H7 (cell line): ENCODE measurements at places on chromosomes 2 and 18. TPM values are rescaled to one million over a fixed set of nuclear protein-coding genes. Genes with fewer than 3 reads are reported as not detected.

DNA sequence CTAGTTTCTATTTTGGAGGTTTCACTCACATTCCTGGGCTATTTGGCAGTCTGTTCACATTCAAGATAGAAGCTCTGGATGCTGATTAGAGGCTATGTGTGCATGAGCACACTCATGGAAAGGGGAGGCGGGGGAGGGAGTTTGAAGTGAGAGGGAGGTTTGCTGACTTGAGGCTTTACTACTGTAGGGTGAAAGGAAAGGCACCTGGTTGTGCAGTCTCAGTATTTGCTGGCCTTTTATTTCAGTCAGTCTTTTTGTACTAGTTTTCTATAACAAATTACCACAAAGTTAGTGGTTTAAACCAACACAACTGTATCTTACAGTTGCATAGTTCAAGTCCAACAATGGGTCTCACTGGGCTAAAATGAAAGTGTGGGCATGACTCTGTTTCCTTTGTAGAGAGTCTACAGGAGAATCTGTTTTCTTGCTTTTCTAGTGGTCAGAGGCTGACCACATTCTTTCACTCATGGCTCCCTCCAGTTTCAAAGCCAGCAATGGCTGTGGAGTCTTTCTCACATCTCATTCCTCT lies 47.7 kb upstream of the NR4A2 start:
- DNase-seq = peak; percentile 23

DNA sequence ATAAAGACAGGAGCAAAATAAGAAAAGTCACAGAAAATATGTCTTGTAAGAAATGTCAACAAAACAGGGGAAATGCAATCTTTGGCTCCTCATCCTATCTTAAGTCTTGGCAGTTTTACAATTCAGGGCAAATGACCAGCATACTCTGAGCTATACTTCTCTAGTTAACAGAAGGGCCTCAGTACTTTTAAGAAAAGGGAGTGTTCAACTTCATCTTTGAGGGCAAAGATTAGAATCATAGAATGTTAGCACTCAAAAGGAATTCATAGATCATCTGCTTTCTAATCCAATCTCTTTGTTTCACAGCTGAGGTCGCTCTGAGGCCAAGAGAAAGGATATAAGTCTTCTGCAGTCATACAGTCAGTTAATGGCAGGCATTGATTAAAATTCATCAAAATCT lies 174.0 kb upstream of the NT5C1B start:
- no peak for DNase-seq

DNA sequence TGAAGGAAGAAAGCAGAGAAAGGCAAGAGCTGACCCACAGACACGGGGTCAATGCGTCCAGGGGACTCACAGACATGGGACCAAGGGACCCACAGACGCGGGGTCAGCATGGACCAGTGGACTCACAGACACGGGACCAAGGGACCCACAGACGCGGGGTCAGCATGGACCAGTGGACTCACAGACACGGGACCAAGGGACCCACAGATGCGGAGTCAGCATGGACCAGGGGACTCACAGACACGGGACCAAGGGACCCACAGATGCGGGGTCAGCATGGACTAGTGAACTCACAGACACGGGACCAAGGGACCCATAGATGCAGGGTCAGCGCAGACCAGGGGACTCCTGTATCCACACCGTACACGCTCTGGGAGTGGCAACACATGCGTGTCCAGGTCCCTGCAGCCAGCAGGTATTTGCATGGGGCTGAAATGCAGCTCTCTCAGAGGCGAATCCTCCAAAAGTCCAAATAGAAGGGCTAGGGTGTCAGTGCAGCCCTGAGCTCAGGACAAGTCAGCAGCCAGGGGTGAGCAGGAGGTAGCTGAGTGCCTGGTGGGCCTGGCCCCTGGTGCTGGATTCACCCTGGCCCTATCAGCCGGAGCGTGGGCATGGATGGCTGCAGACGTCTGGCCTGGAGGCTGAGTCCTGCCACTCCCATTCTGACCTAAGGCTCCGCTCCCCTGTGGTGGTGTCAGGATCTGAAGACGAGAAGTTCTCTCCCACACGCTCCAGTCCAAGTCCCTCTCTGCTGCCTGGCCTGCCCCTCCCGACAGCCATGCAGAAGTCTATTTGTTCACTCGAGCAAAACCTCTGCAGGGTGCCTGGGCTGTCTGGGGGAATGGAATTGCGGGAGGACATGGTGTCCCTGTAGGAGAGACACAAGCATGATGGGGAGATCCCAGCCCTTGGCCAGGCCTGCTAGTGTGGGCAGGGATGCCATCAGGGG lies 28.5 kb downstream of the TMEM18 start:
- no peak for DNase-seq

GRCh38 chr2:132415915-132416722 lies 486 bp upstream of the GPR39 start:
- DNase-seq = peak; percentile 83

The GNLY gene
- not detected in 2 replicates for total RNA-seq

GRCh38 chr2:85151026-85151425 lies 17.8 kb downstream of the TCF7L1 start:
- no peak for DNase-seq

DNA sequence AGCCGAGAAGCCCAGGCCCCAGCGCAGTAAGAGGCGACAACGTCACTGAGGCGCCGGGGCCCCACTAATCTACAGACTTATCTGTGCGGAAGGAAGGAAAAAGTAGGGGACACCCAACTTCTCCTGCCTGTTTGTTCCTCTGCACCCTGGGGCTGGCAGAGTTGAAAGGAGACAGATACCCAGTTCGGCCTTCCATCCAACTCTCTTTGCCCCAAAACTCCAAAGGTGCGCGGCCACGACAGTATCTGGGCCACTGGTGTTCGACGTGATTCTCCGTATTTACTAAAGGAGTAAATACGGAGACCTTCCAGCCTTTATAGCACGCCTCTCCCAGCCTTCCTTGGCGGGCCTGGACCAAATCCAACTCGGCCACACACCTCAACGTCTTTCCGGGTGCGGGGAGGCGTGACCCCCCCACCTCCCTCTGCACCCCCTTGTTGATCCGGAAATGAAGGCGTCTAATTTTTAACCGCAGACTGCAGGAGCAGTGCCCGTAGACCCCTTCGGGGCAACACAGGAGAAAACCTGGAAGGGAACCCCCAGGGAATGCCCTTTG lies 1.6 kb downstream of the SMAD7 start:
- DNase-seq = no peak

GRCh38 chr2:23566241-23567142 lies 181.5 kb downstream of the KLHL29 start:
- peak; percentile 92 for DNase-seq

DNA sequence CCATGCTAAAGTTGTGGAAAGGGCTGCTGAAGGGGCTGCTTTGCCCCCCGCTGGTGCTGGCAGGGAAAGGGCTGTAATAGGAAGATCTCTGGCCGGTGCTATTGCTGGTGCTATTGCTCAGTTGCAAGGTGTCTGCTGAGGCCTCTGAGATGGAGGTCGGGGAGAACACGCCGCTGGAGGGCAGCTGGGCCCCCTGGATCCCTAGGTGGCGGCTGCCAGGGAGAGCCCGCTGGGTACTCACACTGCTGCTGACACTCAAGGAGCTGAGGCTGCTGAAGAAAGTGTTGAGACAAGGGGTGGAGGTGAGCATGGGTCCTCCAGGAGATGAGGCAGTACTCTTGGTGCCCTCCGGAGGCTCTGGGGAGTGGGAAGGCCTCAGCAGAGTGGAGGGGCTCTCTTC lies 4.2 kb downstream of the FOXI3 start:
- peak; percentile 50 for DNase-seq

GRCh38 chr2:12603781-12604295 lies 112.9 kb upstream of the TRIB2 start:
- no peak for DNase-seq

The DSG2 gene
- 51.7 and 66.0 TPM in 2 replicates for total RNA-seq

The DHRS9 gene
- not detected in 2 replicates for total RNA-seq

The MRO gene
- total RNA-seq = 1.1 and 1.7 TPM in 2 replicates

GRCh38 chr2:61537277-61537949 lies 743 bp downstream of the XPO1 start:
- peak; percentile 52 for DNase-seq

The RND3 gene
- total RNA-seq = 53.3 and 76.6 TPM in 2 replicates

- DNase-seq = no peak
Measured at GRCh38 chr2:171793691-171794678, 100.1 kb downstream of the SLC25A12 start.

The ANKRD30BL gene
- not detected in 2 replicates for total RNA-seq

The CROCC2 gene
- total RNA-seq = 0.38 TPM in 1 of 2 replicates, not detected in the other

DNA sequence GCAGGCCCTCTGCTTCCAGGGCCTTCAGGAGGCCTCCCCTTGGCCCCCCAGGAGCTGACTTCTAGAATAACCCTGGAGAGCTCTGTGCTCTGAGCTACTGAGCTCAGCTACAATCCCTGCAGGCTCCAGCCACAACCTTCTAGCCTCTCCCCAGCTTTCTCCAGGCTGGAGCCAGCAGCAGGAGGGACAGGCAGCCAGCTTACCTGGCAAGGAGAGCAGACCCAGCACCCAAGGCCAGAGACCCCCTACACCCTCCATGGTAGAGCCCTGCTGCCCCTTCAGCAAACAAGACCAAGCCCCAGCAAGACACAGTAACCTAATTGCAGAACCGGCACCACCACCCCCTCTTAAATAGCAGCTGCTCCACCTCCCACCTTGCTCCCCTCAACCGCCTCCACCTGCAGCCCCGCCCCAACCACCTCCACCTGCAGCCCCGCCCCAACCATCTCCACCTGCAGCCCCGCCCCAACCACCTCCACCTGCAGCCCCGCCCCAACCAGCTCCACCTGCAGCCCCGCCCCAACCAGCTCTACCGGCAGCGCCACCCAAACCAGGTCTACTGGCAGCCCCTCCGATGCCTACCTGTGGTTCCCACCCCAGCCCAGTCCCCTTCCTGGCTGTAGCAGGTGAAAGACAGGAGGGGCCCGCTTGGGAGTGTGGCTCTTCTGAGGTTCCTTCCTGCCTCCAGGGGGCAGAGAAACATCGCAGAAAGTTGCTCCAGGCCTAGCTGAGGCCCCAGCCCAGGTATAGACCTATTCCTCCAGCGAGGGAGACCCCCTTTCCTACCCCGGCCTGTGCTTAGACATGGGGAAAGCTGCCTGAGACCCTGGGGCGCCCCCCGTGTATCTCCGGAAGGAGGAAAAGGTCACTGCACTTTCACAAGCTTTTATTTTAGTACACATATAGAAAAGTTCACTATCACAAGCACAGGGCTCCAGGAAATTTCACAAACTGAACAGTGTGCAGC lies at the start of gene ASTL:
ASTL (minus strand) TSS at position 324 of the 967 bp plus-strand sequence; CDS start at position 258, 66 bp downstream.
- DNase-seq = peak; percentile 95

The RAMP1 gene
- total RNA-seq = 0.17 and 0.78 TPM in 2 replicates

The ALK gene
- total RNA-seq = 0.15 and 0.21 TPM in 2 replicates

- DNase-seq = no peak
Measured at GRCh38 chr2:216306868-216307267, 65.4 kb downstream of the MARCHF4 start.

DNA sequence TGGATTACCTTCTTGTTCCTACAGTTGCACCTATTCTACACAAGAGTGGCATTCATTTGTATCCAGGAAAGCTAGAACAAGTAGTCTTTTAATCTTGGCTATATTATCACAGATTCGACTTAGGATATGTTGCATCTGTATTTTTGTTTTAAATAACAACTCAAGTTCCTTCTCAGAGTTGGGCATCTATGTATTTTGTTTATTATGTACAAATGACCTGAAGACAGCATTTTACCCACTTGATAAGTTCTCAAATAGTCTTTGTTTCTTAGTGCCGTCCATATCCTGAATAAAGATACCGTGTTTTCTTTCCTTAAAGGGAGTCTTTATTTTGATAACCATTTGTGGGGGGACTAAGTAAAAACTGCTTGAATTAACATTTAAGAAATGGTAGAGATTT lies 2.9 kb downstream of the ITPRID2 start:
- no peak for DNase-seq

GRCh38 chr18:79573921-79574491 lies 105.6 kb upstream of the CTDP1 start:
- no peak for DNase-seq

The ZSCAN30 gene
- 6.2 and 8.2 TPM in 2 replicates for total RNA-seq
